Activated T-helper 1 cell treated with Interleukin-2 at 50 U/mL for 16 hours (primary cell): ENCODE measurements at places on chromosomes 1 and 21.

DNA sequence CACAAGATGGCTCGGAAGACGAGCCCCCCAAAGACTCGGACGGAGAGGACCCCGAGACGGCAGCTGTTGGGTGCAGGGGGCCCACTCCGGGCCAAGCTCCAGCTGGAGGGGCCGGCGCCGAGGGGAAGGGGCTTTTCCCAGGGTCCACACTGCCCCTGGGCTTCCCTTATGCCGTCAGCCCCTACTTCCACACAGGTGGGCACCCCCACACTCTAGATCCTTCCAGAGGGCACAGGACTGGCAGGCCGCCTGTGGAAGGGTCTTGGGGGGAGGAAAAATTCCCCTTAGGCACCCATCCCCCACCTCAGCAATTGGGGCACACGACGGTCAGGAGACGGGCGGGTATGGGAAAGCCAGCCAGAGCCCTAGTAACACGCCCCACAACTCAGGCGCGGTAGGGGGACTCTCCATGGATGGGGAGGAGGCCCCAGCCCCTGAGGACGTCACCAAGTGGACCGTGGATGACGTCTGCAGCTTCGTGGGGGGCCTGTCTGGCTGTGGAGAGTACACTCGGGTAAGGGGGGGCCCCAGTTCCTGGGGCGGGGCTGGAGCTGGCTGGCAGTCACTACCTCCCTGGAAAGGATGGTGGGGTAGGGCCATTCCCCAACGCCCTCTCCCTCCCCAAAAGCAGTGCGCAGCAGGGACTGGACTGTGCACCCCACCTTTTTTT is 16.1 kb downstream of the NOC2L start:
- no peak for DNase-seq

- no peak for DNase-seq
These were observed 80.4 kb upstream of the SCYL3 start for GRCh38 chr1:169974067-169974466.

- DNase-seq, result no peak
These were observed 81.6 kb upstream of the LRRC8D start for GRCh38 chr1:89739013-89739843.

GRCh38 chr1:162197615-162198421 is 128.3 kb downstream of the NOS1AP start:
- no peak for DNase-seq

GRCh38 chr1:22309572-22309971 is 142.1 kb upstream of the ZBTB40 start:
- DNase-seq, result no peak

DNA sequence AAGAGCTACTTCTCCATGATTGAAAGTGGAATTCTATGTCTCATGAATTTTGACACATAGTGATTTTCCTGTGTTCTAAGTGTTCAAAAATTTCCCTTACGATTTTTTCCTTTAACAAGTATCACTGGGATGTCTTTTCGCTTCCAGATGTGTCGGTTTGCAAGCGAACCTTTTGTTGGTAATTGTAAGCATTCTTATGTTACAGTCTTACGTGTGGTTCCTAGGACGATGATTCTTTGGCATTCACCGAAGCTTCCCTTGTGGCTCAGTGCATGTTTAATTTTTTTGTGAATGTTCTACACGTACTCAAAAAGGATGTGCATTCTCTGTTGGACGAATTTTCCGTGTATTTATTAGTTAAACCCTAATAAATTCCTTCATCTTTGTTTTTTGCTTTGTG is 211.6 kb downstream of the CAMTA1 start:
- no peak for DNase-seq

DNA sequence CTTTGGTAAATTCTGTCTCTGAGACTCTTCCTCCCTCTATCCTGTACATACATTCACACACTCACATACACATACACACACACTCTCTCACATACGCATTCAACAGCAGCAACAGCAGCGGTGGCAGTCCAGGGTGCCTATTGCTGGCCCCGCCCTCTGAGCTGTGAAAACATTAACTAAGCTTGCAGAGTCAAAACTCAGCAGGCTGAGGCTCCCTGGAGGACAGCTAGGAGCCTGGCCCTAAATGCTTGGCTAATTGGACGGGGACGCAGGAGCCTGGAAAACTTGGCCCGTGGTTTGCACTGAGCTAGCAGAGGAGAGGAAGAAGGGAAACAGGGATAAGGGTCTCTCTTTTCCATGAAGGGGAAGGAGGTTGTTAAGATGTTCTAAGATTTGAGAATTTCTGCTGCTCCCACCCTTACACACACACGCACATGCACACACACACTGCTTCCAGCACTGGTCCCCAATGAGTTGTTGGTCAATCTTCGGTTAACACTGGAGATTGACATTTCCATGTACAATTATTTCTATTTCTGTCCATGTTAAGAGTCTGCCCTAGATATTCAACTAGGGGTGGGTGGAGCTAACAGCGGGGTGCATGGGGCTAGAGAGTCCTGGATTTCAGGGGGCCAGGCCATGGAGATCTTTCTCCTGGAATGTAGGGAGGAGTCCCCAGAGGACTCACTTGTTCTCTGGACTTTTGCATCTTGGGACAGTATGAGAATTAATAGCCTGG is 94.2 kb downstream of the PLXNA2 start:
- no peak for DNase-seq

DNA sequence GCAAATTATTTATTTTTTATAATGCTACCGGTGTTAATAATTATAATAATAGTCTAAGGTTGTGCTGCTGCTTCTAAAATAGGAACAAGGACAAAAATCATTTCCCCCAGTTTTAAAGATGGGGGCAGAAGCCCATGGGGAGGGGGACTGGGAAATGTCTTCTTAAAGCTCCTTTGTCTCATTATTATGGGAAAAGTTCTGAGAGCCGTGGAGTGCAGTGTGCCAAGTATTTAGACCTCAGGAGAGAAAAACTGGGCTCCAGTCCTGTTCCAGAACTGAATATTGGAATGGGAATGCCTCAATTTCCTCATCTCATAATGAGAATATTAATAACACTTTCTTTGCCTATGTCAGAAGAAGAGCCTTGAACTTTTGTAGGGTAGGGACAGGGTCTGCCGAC is 40.9 kb upstream of the ATF3 start:
- no peak for DNase-seq

- DNase-seq, result no peak
These were observed 42.5 kb downstream of the CNST start for GRCh38 chr1:246608616-246609376.
